Mesothelial cell of epicardium (in vitro differentiated cells): ENCODE measurements at places on chromosomes 4 and X. TPM values are rescaled to one million over a fixed set of nuclear protein-coding genes. Genes with fewer than 3 reads are reported as not detected.

The NPY1R gene
- total RNA-seq, result 0.45 to 0.62 TPM (median 0.56 TPM) in 3 replicates

The P2RY4 gene
- total RNA-seq, result 0.94 to 1.1 TPM (median 0.97 TPM) in 3 replicates

- DNase-seq, result no peak
- peaks cover 29% of the 10 kb centered on the region for H3K4me1 ChIP-seq
- H3K36me3 ChIP-seq, result no peaks in the 10 kb centered on the region
- H3K27ac ChIP-seq, result peak overlapping the region; percentile 99
These were observed 1.9 kb downstream of the UBE2K start for GRCh38 chr4:39699687-39700409.

DNA sequence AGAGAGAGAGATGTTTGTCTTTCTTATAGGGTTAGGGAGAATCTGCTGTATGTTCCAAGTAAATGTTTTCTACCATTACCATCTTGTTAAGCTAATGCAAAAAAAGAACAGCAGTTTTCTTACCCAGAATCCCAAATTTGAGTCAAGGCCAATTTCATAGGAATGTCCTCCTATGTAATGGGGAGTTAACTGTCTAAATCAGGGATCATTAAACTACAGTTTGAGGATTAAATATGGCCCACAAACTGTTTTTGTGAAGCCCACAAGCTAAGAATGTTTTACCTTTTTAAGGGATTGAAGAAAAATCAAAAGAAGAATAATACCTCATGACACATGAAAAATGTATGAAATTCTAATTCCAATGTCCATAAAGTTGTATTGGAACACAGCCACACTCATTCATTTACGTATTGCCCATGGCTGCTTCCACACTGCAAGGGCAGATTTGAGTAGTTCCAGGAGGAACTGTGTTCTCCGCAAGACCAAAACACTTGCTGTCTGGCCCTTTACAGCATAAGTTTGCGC is 113.2 kb upstream of the SPRY1 start:
- peaks cover 22% of the 10 kb centered on the region for H3K4me1 ChIP-seq
- H3K27ac ChIP-seq, result peak overlapping the region; percentile 13
- peaks cover 7% of the 10 kb centered on the region for H3K36me3 ChIP-seq
- no peak overlapping the region for H3K4me3 ChIP-seq
- DNase-seq, result no peak

GRCh38 chr4:80500613-80501012 is 165.1 kb downstream of the CFAP299 start:
- no peak overlapping the region for H3K4me3 ChIP-seq
- no peaks in the 10 kb centered on the region for H3K4me1 ChIP-seq
- no peak overlapping the region for H3K27ac ChIP-seq
- no peak for DNase-seq
- no peaks in the 10 kb centered on the region for H3K36me3 ChIP-seq
- H3K27me3 ChIP-seq, result no peaks in the 10 kb centered on the region

DNA sequence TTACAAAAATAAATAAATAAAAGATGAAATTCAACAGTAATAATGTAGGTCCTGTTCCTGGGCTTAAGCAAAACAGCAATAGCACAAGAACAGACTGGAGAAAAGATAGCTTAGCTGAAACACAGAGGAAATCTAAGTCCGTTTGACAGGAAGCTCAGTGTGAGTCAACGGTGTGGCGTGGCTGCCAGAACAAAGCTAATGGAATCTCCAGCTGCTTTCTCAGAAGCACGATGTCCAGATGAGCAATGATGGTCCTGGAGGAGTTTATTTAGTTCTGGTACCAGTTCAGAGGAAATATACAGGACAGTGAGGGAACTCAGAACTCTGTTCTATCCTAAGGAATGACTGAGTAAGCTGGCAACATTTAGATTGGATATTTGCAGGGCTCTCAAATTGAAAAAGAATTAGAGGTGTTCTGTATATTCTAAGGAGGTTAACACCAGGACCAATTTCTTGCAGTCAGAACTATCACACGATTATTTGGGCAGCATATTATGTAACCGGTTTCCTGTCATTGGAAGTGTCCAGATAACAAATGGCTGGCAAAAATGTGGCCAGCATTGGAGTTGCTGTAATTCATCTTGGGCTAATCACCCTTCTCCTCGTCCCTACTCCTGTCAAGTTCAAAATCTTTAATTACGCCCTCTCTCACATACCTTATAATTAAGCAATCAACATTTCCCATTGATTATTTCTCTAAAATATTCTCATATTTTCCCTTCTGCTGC is 12.7 kb downstream of the GAB3 start:
- H3K27me3 ChIP-seq, result peaks cover 7% of the 10 kb centered on the region
- no peaks in the 10 kb centered on the region for H3K36me3 ChIP-seq

GRCh38 chr4:183094393-183095198 is 4.5 kb upstream of the WWC2 start:
- peaks cover under 1% of the 10 kb centered on the region for H3K36me3 ChIP-seq
- DNase-seq, result no peak
- no peaks in the 10 kb centered on the region for H3K27me3 ChIP-seq
- H3K27ac ChIP-seq, result peak overlapping the region; percentile 4
- peaks cover 25% of the 10 kb centered on the region for H3K4me1 ChIP-seq
- no peak overlapping the region for H3K4me3 ChIP-seq

- DNase-seq, result no peak
- no peak overlapping the region for H3K4me3 ChIP-seq
- H3K27me3 ChIP-seq, result no peaks in the 10 kb centered on the region
- H3K36me3 ChIP-seq, result no peaks in the 10 kb centered on the region
- peak overlapping the region; percentile 58 for H3K27ac ChIP-seq
- H3K4me1 ChIP-seq, result peaks cover 23% of the 10 kb centered on the region
These were observed 6.3 kb upstream of the ACE2 start for GRCh38 chrX:15607067-15607466.

DNA sequence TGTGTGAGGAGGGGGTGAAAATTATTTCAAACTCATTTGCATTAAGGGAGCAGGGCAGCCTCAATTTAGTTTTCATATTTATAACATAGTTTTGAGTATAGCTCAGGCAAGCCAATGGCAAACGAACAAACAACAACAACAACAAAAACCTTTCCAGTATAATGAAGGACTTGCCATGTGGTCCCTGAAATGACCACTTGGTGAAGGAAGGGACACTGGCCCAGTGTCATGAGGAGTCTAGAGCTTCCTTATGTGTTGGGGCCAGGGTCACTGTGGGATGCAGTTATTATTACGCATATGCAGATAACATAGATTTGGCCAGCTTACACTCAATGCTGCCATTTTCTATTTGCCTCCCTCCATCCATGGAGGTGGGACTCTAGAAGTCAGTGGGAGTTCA is 23.3 kb downstream of the NKX3-2 start:
- H3K27me3 ChIP-seq, result peaks cover 75% of the 10 kb centered on the region
- peaks cover 9% of the 10 kb centered on the region for H3K4me1 ChIP-seq
- no peak overlapping the region for H3K27ac ChIP-seq
- H3K4me3 ChIP-seq, result no peak overlapping the region
- no peaks in the 10 kb centered on the region for H3K36me3 ChIP-seq
